Stimulated activated CD8-positive, alpha-beta memory T cell treated with anti-CD3 and anti-CD28 coated beads, Interleukin-12 subunit alpha, Interleukin-12 subunit beta, amount 100 ng/mL, for 4 hours (primary cell): ENCODE measurements at places on chromosomes 7 and 10.
A peak's percentile ranks its signal among the peaks of the same experiment; 100 is the strongest.

GRCh38 chr10:131775433-131775832 lies 125.4 kb upstream of the PPP2R2D start:
- DNase-seq = no peak

DNA sequence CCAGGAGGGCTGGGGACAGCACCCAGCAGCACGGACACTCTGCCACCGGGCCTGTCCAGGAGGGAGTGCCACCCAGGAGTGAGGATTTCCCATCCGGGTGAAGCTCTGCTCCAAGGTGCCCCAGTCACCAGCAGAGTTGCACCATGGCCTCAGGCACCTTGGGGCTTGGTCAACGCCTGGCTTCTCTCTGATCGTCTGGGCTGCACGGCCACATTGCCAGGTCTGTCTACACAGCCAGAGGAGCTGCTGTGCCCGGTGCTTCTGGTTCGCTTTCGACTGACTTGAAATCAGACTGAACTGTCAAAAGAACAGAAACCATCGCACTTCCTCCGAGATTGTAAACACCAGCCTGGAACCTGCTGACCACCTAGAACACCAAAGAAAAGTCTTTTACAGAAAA lies 12.0 kb downstream of the SHH start:
- DNase-seq = no peak

GRCh38 chr7:105011831-105012502 lies 2.0 kb upstream of the KMT2E start:
- DNase-seq = no peak

GRCh38 chr10:131943021-131943814 lies 38.5 kb downstream of the BNIP3 start:
- DNase-seq = no peak

GRCh38 chr7:99255463-99255862 lies 17.2 kb upstream of the MYH16 start:
- no peak for DNase-seq

GRCh38 chr7:46239846-46240245 lies 318.8 kb upstream of the IGFBP3 start:
- DNase-seq = no peak

DNA sequence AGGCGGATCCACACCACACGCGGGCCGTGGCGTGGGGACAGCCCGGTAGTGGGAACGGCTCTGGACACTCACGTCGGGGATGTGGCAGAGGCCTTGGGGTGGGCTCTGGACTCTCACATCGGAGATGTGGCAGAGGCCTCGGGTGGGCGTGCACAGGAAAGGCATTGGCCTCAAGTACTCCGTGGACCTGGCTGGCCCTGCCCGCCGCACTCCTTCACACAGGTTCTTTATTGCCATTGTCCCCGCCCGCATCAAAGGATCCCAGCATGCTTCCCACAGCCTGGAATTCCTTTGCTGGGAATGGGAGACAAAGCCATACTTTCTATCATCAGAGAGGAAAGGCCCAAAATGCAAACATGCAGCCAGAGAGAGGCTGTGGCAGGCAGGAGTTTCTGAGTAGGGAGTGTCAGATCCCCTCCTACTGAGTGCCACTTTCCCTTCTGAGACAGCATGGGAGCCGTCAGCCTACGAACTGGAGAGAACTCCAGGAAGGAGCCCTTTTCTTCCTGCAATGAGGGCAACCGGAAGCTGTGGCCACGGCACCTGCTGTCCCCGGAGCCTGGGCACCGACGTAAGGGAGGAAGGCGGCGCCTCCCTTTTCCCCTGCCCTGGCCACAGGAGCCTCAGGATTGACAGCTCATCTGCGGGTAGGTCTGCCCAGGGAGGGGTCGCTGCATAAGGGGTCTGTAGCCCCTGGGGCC lies 51.5 kb downstream of the RBM17 start:
- no peak for DNase-seq

DNA sequence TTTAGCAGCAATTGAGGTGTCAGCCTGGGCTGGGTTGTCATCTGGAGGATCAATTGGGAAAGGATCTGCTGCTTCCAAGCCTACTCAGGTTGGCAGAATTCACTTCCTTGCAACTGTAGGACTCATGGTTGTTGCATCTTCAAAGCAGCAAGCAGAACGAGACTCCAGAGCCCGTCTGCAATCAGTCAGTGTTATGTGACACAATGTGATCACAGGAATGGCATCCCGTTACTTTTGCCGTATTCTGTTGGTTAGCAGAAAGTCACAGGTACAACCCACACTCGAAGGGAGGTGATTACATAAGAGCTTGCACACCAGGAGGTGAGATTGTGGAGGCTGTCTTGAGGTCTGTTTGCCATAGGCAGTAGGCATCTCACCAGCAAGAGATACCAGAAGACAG lies 15.4 kb upstream of the LYZL1 start:
- no peak for DNase-seq

DNA sequence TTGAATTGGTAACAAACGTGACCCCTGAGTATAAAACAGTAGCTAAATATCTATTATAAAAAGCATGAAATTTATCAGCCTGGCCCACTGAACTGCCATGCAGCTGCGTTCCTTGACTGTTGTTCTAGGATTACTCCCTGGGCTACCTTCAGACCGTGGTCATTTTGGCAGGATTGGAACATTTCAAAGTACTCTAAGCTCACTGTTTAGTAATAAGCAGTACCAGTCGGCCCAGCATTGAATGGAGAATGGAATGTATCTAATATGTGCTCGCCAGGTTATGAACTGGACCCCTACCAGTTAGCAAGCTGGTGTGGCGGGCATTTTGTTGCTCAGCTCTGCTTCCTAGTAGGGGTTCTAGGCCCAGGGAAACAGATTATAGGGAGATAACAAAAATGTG lies 112.2 kb downstream of the SEMA3C start:
- DNase-seq = no peak

DNA sequence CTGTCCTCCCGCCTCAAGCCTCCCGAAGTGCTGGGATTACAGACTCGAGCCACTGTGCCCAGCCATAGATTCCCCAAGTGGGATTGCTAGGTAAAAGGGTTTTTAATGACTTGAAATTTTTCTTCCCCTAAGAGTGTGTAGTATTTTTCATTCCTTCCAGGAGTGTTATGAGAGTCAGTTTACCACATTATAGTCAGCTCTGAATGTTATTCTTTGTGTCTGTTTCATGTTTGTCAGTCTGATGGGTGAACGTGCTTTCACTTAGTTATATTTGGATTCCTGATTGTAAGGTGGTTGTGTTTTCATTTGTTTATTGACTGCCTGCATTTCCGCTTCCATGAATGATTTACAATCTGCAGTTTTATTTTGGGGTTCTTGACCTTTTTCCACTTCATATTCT lies 6.3 kb downstream of the ZNF212 start:
- DNase-seq = no peak

- DNase-seq = peak; percentile 17
These were observed 98.2 kb upstream of the PRKCQ start for GRCh38 chr10:6678211-6678803.

DNA sequence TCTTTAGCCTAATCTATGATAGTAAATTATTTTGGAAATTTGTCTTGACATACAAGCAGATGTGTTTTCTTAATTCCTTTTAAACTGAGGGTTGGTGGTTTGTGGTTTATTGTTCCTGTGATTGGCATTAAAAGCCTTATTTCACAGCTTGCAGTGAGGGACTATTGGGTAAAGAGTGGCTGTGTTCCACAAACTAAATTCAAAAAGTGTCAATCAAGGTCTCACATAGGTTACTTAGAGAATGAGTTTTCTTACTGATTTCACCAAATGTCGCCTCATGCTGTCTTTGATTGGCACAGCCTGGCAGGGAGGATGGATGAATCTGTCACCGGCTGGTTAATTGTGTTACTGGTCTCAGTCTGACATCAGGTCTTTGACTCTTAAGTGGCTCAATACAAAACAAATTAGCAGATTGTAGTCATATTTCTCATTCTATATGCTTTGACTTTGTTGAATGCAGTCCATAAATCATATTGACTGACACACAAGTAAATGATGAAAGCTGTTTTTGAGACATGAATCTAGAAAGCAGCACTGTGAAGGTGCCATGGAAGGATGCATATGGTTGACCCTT lies 66.8 kb upstream of the CYP26C1 start:
- DNase-seq = no peak

DNA sequence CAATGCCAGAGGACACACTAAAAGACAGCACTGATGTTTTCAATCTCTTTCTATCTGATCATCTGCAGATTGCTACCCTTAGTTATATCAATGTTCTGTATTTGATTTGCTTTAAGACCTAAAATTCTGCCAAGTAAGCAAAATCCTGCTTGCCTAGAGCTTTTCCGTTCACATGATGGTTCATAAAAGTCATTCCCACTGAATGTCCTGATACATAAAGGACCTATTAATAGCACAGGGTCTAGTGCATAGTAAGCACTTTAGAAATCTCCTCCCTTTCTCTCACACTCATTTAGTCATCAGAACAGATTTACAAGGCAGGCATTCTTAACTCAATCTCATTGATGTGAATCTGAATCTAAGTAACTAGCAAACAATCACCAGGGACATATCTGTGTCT lies 68.8 kb downstream of the PCGF5 start:
- no peak for DNase-seq

DNA sequence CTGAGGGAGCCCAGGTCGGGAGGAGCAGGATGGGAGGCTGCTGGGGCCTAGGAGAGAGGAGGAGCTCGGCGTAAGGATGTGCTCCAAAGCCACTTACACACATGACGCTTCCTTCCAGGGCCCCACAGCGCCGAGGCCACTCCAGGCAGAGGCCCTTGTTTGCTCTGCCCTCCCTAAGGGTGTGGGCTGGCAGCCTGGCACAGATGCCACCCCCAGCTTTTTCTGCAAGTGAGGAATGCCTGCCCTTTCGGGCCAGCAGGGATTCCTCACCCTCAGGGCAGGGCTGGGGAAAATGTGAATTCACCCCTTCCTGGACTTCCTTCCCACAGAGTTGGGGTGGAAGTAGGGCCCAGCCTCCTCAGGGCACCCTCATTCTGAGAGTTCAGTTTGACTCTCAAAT lies 5.6 kb upstream of the AQP1 start:
- no peak for DNase-seq

DNA sequence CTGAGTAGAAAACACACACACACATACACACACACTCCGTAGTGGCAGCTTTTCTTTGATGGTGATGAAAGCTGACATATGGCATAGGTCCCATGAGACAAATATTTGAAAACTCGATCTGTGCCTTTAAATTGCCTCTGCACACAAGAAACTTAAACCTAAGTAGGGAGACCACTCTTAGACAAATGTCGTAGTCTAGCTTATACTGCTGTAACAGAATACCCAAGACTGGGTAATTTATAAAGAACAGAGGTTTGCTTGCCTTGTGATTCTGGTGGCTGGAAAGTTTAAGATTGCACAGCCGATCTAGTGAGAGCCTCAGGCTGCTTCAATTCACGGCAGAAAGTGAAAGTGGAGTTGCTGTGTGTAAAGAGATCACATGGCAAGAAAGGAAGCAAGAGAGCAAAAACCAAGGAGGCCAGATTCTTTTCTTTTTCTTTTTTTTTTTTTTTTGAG lies 489.4 kb upstream of the SORCS1 start:
- no peak for DNase-seq

DNA sequence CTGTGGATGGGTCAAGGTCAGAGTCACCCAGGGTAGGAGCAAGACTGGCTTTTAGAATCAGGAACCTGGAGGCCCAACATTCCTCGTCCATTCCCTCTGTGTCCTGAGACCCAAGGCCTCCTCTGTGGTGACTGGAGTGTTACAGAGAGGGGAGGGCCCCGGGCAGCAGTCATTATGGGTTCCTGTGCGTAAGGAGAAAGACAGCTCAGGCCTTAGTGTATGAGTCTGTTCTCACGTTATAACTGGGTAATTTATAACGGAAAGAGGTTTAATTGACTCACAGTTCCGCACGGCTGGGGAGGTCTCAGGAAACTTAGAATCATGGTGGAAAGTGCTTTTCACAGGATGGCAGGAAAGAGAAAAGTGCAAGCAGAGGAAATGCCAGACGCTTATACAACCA lies 422.3 kb downstream of the TCERG1L start:
- no peak for DNase-seq

DNA sequence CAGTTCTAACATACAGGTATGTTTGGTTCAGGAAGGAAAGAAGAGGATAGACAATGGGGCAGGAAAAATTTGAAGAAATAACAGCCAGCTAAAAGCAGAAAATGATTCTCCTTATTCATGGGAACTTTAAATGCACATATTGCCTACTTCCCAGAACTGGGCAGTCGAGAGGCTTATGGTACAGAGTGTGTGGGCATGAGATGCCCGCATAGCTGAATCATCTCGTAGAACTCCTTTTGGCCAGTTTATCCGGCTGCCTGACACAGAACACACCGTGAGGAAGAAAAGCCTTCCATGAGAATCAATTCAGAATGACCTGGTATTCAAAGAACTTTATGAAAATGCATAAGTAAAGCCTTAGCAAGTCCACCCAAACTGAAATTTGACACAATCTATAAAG lies 471.6 kb downstream of the SH2D4B start:
- DNase-seq = no peak

DNA sequence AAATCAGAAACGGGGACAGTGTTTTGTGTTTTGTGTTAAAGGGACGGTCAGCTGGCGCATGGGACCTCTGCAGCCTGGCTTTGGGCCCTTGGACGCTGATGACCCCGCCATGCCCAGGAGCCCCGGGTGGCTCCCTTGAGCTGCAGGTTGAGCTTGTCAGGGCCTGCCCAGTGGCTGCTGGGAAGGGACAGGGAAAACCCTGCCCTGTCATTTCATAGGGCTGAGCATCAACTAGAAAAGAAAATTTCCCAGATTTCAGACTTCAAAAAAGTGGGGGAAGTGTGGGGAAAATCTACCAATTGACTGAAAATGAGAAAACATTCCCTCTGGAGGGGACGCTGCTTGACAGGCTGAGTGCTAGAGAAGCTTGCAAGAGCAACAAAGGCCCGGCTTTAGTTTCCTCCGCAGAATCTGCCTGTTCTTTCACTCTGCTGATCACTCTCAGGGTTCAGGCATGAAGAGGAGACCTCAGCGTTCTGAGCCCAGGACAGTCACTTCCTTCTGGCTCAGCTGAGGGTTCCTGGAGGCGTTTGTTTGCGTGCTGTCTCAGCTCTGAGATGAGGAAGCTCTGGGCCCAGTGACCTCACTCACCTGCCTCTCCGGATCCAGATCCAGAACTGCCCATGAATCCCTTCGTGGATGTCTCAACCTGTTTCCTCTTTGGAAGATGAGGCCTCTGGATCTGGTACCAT lies 18.6 kb upstream of the DNAJB6 start:
- DNase-seq = no peak

DNA sequence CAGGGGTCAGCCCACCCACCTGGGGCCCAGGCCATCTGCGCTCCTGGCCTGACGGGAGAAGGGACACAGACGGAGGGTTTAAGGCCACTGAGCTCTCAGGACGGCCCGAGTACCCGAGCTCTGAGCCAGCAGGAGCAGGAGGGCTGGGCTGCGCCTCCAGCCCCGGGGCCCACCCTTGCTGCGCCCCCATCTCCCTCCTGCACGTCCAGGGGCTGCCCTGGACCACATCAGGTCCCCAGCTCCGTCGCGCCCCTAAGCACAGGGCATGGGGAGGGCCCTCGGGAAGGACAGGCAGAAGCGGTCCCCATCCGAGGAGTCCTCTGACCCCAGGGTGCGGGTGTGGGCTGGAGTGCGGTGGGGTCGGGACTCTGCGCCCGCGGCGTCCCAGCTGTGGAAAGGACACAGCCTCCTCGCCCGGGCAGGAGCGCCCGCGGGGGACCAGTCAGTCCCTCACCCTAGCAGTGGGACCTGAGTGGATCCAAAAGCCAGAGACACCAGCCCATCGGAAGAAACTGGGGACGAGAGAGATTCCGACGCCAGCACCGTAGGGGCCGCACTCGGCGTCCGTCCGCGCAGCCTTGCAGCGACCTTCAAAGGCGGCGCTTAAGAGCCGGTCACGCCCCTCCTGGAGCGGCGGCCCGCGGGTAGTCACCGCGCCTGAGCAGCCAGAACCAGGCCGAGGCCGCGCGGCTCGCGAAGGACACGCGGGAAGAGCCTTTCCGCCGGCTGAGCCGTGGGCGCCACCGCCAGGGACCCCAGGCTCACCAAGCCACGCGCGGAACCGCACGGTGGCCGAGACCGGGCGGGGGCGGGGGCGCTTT lies 15.9 kb downstream of the CAMK2B start:
- peak; percentile 11 for DNase-seq
